ENCODE measurements at places on chromosomes 12 and 14.
A peak's percentile ranks its signal among the peaks of the same experiment; 100 is the strongest.

- no peak for DNase-seq
Measured at GRCh38 chr14:80434574-80435321, 223.4 kb upstream of the DIO2 start.

- DNase-seq, result no peak
Measured at GRCh38 chr14:81147140-81147897, 73.4 kb downstream of the GTF2A1 start.

GRCh38 chr12:1879633-1880032 is 38.8 kb downstream of the CACNA2D4 start:
- no peak for DNase-seq

GRCh38 chr12:11678781-11679180 is 29.3 kb downstream of the ETV6 start:
- DNase-seq, result no peak

- DNase-seq, result peak; percentile 61
Measured at GRCh38 chr12:28872654-28873268, 276.3 kb upstream of the FAR2 start.

GRCh38 chr12:26091822-26092221 is 33.0 kb downstream of the BHLHE41 start:
- DNase-seq, result no peak

GRCh38 chr12:121217063-121217462 is 7.1 kb downstream of the P2RX4 start:
- no peak for DNase-seq

DNA sequence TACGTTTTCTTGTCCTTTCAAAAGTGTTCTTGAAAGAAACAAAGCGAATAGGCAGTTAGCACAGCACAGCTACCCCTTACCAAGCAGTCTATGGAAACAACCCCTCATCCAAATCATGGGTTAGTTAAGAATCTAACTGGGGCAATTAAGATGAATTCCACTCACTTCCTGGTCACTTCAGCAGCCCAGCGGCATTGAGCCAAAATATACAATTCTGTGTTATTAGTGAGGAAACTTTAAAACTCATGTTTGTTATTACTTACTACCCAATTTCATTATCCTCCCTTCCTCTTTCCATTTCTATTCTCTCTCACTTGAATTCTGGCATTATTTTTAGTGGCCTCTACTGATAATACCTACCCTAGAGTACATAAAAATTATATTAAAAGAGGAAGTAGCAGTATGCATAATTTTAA is 121.4 kb downstream of the PPHLN1 start:
- no peak for DNase-seq

DNA sequence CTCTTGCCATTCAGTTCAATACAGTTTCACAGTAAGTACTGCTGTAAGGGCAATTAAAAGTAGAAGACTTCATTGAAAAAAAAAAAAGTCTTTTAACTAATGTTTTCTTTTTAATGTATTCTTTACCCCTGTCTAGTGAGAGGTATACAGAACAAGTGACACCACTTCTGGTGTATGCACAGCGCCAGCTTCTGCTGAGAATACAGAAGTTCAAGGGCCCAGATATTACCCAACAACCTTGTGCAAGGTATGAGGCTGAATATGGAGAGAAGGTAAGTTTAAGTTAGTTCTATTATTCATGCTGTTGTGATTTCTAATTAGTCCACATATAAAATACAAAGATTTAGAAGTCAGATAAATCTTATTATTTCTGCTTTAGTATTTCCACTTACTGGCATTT is 168.7 kb downstream of the CFAP54 start:
- DNase-seq, result no peak

- no peak for DNase-seq
Measured at GRCh38 chr12:127065595-127065994, 1201.4 kb upstream of the TMEM132C start.

GRCh38 chr14:34161351-34162082 is 210.6 kb upstream of the EGLN3 start:
- no peak for DNase-seq

DNA sequence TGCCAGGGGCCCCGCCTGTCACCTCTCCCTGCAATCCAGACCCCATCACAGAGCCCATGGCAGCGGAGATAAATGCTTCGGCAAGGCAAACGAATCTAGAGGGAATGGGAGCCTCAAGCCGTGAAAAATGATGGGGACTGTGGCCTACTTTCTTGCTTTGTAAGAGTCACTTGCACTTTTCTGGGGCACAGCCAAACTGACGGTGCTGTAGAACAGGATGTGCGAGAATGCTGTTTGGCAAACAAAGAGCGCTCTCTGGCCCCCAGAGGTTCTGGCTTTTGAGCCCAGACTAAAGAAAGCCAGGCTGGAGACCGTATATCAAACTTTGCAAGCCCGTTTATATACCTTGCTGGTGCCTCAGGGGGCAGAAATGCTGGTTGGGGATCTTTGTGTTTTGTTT is 108.7 kb downstream of the CACNA1C start:
- no peak for DNase-seq

- no peak for DNase-seq
Measured at GRCh38 chr12:46208370-46208769, 60.5 kb downstream of the SLC38A1 start.

DNA sequence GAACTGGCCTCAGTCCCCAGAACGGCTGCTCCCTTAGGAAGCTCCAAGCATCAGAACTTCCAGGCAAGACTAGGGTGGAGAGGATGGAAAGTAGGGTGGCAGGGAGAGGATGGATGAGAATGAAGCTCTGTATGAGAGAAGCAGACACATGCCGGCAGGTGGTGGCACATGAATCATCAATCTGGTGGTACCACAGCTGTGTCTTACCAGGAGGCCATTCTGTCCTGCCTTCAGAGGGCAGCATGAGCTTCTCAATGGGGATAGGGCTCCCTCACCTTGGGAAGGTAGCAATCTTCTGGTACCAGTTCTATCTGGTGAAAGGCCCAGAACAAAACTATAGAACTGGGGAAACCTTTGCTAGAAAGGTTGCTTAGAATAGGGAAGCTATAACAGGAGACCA is 55.4 kb upstream of the PYGL start:
- no peak for DNase-seq

DNA sequence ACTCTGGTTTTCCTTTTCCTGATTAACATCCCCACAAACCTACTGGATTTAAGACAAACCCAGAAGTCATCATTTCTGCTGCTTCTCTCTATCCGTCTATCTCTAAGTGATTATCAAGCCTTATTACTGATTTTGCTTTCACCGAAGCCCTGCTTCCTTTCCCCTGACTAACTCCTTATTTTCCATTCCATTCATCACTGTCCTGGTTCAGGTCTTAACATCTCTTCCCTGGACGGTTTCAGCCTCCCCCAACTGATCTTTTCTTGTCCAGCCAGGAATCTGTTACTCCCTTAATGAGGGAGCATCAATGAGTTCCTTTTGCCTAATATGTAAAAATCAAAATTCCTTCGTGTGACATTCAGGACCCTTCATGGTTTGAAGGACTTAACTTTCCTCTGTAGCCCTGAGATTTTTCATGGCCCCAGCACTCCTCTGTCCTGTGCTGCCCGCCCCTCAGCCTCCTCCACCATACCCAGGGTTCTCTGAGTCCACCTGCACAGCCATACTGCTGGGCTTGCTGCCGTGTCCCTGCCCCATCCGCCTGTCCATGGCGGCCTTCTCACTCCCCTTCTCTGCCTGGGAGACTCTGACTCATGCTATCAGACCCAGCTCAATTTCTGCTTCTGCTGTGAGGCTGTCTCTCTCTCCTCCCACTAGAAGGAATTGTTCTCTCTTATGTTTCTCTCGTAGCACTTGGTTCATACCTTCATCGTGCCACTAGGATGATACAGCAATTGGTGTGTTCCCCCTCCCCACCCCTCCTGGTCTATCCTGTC is 167.8 kb upstream of the HIF1A start:
- no peak for DNase-seq

DNA sequence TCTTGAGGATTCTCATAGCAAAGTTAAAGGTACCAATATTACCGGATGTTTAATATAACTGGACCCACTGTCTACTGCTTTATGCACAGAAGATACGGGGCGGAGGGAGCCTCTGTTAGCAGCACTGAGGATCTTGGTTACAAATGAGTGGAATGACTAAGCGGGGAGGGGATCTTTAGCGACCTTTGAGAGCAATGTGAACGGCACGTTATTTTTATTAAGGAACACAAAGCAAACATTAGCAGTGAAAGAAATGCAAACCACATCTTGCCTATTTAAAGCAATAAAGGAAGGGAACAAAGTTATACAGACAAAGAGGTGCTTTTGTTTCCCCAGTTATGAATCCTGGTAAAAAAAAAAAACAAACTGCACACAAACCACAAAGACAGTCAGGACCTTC is 27.1 kb upstream of the PRMT8 start:
- no peak for DNase-seq

DNA sequence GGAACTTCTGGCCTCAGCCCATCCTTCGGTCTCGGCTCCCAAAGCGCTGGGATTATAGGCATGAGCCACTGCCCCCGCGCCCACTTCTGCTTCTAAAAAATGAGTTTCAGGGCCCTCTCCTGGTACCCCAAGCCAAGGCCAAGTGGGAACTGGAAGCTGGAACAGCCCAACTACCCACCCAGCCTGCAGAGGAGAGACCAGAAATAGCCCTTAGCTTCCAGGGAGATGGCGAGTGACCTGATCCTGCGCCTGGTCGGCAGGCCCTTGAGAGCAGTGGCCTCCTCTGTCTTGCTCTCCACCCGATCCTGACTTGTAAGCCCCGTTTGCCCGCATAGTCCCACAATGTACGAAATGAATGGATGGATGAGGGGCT is 31.2 kb upstream of the PLEKHG6 start:
- no peak for DNase-seq
